ENCODE measurements at places on chromosomes 6 and 20.
A peak's percentile ranks its signal among the peaks of the same experiment; 100 is the strongest.

GRCh38 chr6:46267515-46267914 is 96.7 kb upstream of the ENPP5 start:
- no peaks in the 10 kb centered on the region for H3K27me3 ChIP-seq
- no peak overlapping the region for H3K27ac ChIP-seq

- DNase-seq, result no peak
- H3K27ac ChIP-seq, result no peak overlapping the region
- H3K36me3 ChIP-seq, result no peaks in the 10 kb centered on the region
- peak overlapping the region; percentile 34 for H3K4me3 ChIP-seq
- H3K4me1 ChIP-seq, result peaks cover 4% of the 10 kb centered on the region
These were observed 804 bp downstream of the C6orf141 start for GRCh38 chr6:49551078-49551865.

- peak overlapping the region; percentile 85 for H3K27ac ChIP-seq
- H3K4me3 ChIP-seq, result no peak overlapping the region
- H3K36me3 ChIP-seq, result peaks cover 48% of the 10 kb centered on the region
- H3K4me1 ChIP-seq, result peaks cover 17% of the 10 kb centered on the region
- no peaks in the 10 kb centered on the region for H3K27me3 ChIP-seq
These were observed 26.1 kb upstream of the PYGB start for GRCh38 chr20:25221592-25222460.

GRCh38 chr20:44412402-44413144 is 57.1 kb downstream of the HNF4A start:
- peaks cover 18% of the 10 kb centered on the region for H3K4me1 ChIP-seq
- no peaks in the 10 kb centered on the region for H3K36me3 ChIP-seq
- peak; percentile 80 for DNase-seq

All from osteoblast (primary cell).